ENCODE measurements at places on chromosomes 1 and 21.

DNA sequence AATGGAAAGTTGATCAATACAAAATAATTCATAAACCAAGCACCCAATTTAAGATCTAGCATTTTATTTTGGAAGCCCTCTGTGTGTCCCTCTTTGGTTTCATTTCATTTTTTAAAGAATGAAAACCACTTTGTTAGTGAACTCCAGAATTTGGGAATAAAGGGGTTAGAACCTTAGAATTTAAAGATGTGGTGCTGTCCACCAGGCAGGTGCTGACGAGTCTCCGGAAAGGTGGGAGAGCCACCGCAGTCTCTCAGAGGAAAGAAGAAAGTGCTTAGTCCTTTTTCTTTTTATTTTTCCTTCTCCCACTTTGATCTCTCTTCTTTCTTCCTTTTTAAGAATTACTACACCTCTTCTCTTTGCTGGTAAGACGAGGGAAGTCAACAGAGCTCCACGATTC is 20.5 kb upstream of the HIVEP3 start:
- DNase-seq: no peak

GRCh38 chr1:75074831-75075395 is 59.3 kb upstream of the LHX8 start:
- no peak for DNase-seq

GRCh38 chr1:50423670-50424000 is 392 bp upstream of the DMRTA2 start:
- no peak for DNase-seq

- no peak for DNase-seq
Measured at GRCh38 chr1:89703469-89703868, 70.5 kb downstream of the LRRC8C start.

- no peak for DNase-seq
Measured at GRCh38 chr1:96554364-96554763, 167.2 kb upstream of the PTBP2 start.

GRCh38 chr1:39491146-39491921 is at the start of gene BMP8A:
Gene BMP8A, plus strand, starts transcription at chr1:39491636. Its CDS starts 356 bp downstream, at chr1:39491992.
- peak; percentile 65 for DNase-seq

- DNase-seq: no peak
Measured at GRCh38 chr1:3265835-3266805, 188.3 kb upstream of the ARHGEF16 start.

DNA sequence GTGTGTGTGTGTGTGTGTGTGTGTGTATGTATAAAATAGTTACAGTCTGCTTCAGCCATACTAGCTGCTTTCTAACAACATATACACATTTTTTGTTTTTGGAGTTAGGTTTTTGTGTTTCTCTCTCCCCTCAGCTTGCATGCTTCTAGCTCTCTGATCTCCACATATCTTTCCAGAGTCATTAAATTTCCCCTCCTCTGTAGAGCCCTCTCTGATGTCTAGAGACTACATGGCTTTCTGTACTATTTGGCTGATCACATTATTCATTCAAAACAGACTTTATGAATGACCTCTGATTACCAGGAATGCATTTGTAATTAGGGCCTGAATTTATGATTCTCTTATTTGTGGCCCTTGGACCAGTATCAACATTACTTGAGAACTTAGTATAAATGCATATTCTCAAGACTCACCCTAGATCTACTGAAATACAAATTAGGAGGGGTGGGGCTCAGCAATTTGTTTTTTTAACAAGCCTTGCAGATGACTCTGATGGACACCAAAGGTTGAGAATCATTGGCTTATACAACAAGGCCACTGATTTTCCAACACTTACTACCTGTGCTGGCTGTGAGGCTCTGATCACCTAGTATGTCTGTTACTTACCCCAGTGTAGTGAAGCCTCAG is 104.5 kb downstream of the PTBP2 start:
- DNase-seq: no peak

DNA sequence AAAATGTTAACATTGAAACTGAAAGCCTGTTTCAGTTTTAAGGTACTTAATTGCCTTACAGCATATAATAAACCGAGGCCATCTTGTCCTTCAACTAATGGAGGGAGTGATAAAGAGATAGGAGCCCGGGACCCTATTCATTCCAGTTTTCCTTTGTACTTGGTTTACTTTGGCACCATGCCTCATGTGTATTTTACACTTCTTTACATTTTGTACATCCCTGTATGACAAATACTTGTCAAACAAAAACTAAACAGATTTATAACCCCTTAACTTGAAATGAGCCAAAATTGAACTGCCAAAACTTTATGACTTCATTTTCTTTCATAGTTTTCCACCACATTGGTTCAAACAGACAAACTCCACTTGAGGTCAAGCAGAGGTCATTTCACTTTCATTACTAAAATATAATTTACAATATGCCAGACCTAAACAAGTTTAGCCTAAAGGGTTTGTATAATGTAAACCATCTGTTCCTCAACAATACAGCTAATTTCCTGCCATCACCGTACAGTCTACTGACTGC is 30.9 kb upstream of the UBE2U start:
- no peak for DNase-seq

GRCh38 chr1:109208836-109209463 is 4.8 kb upstream of the SARS1 start:
- DNase-seq: no peak

DNA sequence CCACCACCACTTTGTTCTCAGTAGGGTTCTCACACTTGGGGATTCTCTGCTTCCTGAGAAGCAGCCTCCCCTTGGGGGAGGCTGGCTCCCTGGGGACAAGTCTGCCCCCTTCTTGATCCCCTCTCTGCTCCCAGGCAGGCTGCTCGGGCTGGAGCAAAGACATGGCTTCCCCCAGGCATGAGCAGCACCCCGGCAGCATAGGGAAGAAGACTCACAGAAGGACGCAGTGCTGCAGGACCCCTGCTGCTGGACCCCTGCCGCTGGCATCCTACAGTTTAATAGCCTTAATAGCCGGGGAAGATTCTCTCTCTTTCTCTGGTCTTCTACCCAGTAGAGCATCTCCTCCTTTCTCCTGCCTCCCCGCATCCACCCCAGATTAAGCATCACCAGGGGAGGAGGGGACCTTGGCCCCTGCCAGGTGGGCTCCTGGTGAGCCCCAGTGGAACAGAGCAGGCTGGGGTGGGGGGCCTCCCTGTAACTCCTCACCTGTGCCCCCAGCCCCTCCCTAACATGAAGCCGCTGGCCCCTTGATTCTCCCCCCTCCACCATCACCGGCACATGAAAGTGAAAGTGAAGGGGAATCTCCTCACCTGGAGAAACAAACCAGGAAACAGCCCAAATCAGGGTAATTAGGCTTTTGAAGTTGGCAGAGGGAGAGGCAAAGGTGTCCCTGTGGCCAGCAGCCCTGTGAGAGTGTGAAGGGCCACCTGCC is 2.5 kb downstream of the WNT3A start:
- no peak for DNase-seq

DNA sequence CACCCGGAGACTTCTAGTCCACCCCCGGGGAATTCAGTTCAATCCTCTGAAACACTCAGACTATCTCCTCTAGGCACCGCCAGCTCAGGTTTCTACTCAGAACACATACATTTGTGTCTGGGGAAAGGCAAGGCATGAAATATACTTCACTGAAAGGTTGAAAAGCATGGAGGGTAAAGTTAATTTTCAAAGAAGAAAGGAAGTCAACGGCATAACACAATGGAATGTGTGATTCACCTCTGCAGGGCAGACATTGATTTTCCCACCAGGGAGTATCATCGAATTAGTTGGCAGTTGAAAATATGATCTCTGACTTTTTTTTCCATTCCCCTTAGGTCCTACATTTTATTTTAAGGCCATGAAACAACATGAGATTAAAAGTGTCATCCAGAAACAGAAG is 669.4 kb downstream of the SMYD3 start:
- no peak for DNase-seq

- DNase-seq: no peak
Measured at GRCh38 chr1:66373157-66373591, 160.8 kb upstream of the SGIP1 start.

DNA sequence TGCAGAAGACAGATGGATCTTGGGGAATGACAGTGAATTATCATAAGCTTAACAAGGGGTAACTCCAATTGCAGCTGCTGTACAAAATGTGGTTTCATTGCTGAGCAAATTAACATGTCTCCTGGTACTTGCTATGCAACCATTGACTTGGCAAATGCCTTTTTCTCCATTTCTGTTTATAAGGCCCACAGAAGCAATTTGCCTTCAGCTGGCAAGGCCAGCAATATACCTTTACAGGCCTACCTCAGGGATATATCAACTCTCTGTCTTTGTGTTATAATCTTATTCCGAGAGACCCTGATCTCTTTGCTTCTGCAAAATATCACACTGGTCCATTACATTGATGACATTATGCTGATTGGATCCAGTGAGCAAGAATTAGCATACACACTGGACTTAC is 52.7 kb upstream of the KIAA0040 start:
- DNase-seq: no peak

- DNase-seq: no peak
Measured at GRCh38 chr1:43440358-43440757, 13.4 kb downstream of the HYI start.

DNA sequence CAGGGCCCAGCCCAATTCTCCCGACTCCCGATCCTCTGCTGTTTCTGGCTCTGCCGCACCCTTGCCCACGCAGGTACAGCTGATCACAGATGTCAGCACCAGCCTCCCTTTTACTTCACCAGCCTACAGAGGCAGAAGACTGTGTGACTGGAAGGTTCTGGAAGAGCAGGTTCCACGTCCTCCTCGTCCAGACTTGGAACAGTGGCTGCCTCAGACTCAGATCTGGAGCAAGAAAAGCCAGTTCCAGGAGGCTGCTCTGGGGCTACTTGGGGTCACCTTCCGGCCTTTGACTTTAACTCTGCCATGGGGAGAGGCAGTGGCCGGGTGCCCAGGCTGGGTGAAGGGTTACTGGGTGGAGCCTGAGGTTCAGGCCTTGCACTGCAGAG is 16.1 kb upstream of the KLHDC7A start:
- DNase-seq: no peak

- DNase-seq: no peak
Measured at GRCh38 chr1:245587435-245588115, 432.8 kb downstream of the KIF26B start.

DNA sequence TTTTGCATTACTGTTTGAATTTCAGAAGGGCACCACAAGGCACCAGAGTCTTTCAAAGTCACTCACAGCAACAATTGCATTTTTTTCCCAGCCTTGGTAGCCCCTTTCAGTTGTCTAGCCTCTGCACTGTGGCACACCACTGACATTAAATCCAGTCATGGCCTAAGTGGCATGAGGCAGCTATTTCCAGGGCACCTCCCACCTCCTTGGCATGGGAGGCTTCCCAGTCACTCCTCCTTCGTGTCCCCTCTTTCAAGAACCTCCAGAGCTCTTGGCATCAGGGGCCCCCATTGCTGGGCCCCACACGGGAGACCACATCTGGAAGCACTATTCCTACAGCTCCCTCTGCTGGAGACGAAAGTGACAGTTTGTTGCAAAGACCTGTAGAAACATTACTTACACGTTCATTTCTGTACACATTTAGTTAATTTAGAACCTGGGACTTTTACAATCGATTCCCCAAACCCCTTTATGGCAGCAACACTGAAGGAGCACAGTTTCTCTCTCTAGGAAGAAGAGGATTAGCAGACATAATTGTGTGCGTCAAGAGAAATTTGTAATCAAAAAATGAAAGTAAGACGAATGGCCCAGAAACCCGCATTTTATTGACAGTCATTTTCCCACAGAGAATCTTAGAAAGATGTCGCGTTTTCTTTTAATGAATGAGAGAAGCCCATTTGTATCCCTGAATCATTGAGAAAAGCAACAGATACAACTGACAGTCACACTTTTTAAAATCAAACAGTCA is 5.7 kb upstream of the CHD5 start:
- no peak for DNase-seq

GRCh38 chr1:247451388-247452010 is 6.4 kb downstream of the OR2B11 start:
- DNase-seq: no peak

DNA sequence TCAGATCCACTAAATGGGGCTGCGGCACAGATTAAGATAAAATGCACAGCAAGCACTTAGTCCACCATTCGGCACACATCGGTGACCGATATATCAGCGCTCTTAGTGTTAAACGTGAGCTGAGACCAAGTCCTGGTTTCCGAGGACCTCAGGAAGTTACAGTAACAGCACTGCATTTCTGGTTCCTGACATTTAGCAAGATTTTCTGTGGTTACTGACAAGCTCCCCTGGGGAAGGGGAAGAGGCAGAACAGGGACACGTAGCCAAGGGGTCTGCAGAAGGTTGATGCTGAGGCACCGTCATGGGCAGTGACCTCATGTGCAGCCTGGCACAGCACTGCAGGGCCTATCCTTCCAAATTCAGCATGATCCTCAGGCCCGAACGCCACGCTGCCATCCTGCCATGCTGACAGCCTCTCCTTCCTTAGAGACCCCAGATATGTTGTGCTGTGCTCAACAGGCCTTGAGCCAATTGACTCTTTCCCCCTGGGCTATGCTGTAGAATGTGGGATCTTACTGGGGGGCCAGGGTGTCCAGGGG is 13.4 kb upstream of the PEF1 start:
- no peak for DNase-seq

GRCh38 chr1:246447501-246447900 is 59.6 kb downstream of the SMYD3 start:
- DNase-seq: no peak

DNA sequence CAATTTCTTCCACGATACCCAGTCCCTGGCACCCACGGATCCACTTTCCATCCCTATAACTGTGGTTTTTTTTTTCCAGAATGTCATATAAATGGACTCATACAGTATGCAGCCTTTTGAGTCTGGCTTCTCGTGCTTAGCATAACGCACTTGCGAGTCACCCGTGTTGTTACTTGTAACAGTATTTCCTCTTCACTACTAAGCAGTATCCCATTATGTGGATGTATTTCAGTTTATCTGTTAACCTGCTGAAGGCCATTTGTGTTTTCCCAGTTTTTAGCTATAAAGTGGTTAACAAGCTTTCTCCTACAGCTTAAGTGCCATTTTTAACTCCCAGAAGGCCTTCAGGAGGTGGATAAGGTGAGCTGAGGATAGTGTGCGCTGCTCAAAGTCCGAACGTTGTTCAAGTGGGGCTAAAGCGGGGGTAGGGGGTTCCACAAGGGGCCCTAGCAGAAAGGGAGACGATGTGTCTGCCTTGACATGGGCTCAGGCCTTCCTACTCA is 829 bp downstream of the ADAR start:
- DNase-seq: no peak

DNA sequence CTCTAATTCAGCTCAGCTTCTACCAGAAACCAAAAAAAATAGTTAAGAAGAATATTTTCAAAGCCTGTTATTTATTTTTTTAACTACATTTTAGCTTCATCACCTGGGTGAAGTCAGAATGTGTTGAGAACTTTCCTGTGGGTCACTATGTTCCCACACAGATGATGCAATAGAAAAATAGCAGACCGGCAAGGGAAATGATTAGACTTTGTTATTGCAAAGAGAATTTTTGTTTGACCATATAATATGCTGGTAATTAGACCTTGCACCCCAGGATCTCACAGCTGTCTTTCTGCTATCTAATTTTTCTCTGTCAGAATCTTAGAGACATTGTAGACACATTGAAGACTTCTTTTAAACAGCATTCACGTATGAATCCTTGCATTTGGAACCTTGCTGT is 299.3 kb downstream of the TBX15 start:
- no peak for DNase-seq

- DNase-seq: no peak
Measured at GRCh38 chr21:34180826-34181359, 107.5 kb downstream of the MRPS6 start.

GRCh38 chr21:45209685-45210284 is 77.9 kb downstream of the POFUT2 start:
- no peak for DNase-seq

Measured in activated T-cell treated with anti-CD3 and anti-CD28 coated beads, Interleukin-2, amount 50 U/mL, for 4 hours (primary cell).